Stimulated activated effector memory CD8-positive, alpha-beta T cell treated with anti-CD3 and anti-CD28 coated beads, Interleukin-12 subunit alpha, Interleukin-12 subunit beta, amount 100 ng/mL, for 72 hours (primary cell): ENCODE measurements at places on chromosomes 11 and 22.

GRCh38 chr22:17106785-17107546, 14.2 kb downstream of the TMEM121B start:
- DNase-seq, result no peak

- DNase-seq, result no peak
These were observed 68.7 kb upstream of the GDPD4 start for GRCh38 chr11:77370217-77370616.

DNA sequence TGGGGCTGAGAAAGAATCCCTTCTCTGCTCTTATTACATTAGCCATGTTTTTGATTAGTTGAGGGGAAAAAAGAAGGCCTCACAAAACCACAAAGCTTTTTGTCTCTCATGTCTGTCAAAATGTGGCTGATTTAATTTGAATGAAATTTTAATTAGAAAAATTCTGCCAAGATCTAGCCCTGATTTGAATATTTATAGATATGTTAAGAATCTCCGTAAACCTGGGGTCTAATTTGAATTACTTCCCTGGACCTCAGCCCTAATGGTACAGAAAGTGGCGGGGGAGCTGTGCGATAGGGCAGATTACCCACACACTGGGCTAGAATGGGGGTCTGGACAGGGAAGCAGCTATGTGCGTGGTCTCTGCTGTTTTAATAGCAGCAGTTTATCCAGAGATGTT, 141.3 kb upstream of the TTC12 start:
- no peak for DNase-seq

DNA sequence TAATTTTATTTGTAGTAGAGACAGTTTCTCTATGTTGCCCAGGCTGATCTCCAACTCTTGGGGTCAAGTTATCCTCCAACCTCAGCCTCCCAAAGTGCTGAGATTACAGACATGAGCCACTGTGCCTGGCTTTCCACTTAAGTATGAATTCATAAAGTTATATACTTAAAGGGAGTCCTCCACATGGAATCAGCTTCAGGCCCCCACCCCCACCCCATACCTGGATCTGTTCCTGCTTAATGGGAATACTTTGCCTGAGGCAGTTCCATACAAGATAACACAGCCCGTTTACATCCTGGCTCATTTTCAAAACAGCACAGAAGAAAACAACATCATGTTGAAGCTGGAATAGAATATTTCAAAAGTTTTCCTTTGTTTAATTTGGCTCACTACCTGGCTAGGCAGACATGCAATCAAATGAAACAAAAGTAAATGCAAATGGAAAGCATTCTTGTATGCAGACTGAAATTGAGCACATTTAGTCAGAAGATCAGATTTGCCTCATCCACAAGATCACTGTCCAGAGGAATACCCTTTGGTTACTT, 82.4 kb downstream of the FAT3 start:
- no peak for DNase-seq

DNA sequence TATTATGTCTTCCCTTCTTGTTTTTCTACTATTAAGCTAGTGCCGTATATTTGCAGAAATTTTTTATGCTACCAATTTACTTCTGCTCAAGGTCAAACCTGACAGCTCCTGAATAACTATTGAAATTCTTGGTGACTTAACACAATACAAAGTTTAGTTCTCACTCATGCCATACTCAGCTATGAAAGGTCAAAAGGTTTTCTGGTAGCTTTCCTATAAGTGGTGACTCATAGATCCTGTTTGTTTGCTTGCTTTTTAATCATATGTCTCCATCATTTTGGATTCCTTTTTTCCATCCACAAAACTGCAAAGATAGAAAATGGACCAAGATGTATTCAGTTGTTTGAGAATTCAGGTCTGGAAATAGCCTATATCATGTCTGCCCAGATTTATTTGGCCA, 855.8 kb upstream of the LRRC4C start:
- no peak for DNase-seq

DNA sequence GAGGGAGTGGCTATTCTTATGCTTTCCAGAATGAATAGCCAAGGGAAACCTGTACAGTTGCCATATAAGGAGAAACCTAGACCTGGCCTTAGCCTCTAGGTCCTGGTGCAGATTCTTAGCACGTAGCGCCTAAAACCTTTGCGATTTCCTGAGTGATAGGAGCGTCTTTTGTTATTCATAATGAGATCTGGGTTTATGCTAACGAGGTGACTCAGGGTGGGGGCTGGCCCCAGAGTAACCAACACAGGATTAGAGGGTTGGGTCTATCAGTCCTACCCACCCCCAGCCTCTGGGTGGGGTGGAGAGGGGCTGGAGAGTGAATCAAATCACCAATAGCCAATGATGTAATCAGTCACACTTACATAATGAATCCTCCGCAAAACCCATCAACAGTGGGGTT, 73.4 kb upstream of the PARVG start:
- DNase-seq, result no peak

- DNase-seq, result no peak
These were observed 98.5 kb downstream of the DBX1 start for GRCh38 chr11:20061776-20062175.

GRCh38 chr22:26079009-26079408, 90.3 kb upstream of the SEZ6L start:
- DNase-seq, result no peak

- no peak for DNase-seq
These were observed 3.6 kb upstream of the MAPK8IP1 start for GRCh38 chr11:45881708-45882368.

DNA sequence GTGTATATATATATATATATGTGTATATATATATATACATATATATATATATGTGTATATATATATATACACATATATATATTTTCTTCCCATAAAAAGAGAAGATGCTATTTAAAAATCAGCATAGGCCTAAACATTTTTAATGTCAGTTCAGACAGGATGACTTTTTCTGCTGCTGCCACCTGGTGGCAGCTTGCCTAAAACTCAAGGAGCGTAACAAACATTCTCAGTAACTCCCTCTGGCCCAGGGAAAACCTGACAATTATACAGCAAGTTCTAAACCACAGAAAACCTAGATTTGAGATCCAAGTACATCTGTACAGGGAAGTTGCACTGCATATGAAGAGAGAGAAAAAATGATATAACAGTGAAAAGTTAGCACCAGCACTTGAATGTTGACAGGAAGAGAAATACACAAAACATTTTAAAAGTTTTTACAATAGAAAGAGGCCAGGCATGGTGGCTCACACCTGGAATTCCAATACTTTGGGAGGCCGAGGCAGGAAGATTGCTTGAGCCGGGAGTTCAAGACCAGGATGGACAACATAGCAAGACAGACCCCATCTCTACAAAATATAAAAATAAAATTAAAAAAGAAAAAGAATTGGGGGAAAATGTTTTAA, 16.6 kb downstream of the OR8A1 start:
- peak; percentile 18 for DNase-seq

DNA sequence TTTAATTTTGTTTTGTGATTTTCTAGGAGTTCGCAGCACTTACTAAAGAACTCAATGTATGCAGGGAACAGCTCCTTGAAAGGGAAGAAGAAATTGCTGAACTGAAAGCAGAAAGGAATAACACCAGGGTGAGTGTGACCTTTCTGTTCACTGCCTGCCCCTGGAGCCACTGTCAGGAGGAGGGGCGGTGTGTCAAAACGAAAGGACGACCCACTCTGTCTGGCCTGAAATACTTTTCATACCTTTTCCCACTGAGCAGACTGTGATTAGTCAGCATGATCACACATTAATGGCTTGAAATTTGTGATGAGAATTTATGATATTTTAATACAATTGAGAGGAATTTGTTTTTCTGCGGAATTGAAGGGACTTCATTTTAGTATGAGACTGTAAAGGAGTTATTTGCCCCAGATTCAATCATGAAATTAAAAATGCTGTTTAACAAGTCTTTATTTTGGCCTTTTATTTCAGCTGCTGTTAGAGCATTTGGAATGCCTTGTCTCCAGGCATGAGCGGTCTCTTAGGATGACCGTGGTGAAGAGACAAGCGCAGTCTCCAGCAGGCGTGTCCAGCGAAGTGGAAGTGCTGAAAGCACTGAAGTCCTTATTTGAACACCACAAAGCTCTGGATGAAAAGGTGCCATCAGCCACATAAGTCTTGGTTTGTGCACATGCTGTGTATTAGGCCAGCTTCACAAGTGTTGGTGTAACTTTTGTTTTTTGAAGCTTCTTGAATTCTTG, 54.1 kb downstream of the PPFIA1 start:
- no peak for DNase-seq

DNA sequence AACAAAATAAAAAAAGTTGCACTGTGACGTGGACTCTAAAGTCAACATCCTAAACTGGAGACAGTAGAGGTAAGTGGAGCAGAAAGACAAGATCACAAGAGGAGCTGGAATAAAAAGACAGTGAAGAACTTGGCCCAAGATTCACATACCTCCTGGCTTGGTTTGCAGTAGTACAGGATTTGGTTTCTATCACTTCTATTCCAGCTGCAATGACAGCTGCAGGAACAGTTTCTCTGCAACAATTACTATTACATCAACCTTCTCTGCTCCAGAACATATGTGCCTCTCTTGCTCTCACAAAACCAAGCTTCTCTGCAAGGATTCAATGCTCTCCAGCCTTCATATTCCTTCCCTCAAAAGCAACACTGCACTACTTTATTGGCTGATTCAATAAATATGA, 7.8 kb upstream of the KDM2A start:
- no peak for DNase-seq

- DNase-seq, result no peak
These were observed 60.2 kb downstream of the ENDOD1 start for GRCh38 chr11:95149651-95150364.

- DNase-seq, result peak; percentile 84
These were observed at the start of gene MTMR2 for GRCh38 chr11:95923728-95924413. Gene MTMR2, minus strand, starts transcription at chr11:95924107. Its CDS starts 153 bp downstream, at chr11:95923954.

GRCh38 chr11:72336163-72336562, 92.2 kb upstream of the PHOX2A start:
- no peak for DNase-seq

- DNase-seq, result peak; percentile 63
These were observed 188.6 kb upstream of the MTMR2 start for GRCh38 chr11:96112192-96113128.

- no peak for DNase-seq
These were observed 9.5 kb downstream of the PHOX2A start for GRCh38 chr11:72234514-72234830.

GRCh38 chr11:92141159-92141558, 83.5 kb upstream of the FAT3 start:
- DNase-seq, result no peak

DNA sequence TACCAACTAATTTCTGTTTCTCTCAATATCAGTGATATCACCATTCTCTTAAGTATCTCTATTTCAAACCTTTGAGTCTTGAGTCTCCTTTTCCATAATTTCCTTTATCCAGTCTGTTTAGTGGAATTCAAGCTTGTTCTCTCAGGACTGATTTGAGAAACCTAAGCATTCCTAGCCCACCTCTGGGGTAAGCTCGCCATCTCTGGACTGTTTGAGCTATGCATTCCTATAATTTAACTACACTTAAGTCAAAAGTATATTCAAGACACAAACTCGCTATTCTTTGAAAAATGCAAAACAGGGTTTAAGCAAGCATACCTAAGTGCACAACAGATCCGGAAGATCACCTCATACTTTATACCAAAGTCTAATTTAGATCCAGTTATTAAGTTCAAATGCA, 2.1 kb upstream of the DLAT start:
- no peak for DNase-seq

- no peak for DNase-seq
These were observed 14.2 kb downstream of the PTDSS2 start for GRCh38 chr11:464316-464715.

- DNase-seq, result no peak
These were observed 75.9 kb downstream of the MN1 start for GRCh38 chr22:27725661-27726060.

DNA sequence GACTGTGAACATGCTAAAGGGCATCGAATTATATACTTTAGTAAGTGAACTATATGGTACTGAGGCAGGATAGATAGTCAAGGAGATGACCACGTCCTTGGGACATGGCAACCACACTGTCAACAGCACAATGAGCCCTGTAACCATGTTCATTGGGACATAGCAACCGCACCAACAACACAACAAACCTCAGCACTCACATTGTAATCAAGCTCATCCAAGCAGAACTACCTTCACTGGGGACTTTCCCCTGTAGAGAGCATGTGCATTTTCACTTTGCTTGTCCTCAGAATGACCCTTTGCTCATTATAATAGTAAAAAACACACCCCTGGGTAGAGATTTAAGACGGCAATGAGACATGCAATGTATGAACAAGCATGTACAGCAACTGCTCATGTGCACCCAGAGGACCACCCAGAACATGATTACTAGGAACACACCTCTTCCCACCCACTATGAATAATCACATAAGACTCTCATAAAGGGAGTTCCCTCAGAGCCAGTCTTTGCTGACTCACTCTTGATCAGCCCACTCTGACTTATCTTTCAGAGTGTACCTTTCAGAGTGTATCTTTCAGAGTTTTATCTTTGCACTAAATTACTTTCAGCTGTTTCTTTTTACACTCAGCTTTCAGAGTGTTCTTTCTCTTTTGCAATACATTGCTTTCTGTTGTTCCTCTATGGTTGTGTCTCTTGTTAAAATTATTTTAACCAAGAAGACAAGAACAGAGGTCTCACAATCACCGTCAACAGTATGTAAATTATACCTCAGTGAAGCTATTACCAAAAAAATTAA, 4.1 kb upstream of the PLAAT2 start:
- peak; percentile 78 for DNase-seq

DNA sequence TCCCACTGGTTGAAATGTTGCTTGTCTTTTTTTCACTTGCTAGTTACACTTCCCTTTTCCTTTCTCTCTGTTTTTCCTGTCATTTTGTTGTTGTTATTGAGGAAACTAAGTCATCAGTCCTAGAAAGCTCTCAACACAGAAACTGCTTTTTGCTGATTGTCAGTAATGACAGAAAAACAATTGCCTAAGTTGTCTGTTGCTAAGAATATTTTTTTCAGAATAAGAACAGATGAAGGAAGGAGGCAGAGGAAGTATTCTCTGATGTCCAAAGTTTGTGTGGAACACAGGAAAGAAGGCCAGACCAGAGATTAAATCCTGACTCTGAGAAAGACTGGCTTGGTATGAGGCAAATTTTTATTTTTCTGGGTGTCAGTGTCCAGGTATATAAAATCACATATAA, 163.3 kb downstream of the CASP12 start:
- no peak for DNase-seq

- no peak for DNase-seq
These were observed 6.0 kb upstream of the MYO7A start for GRCh38 chr11:77121876-77122575.

GRCh38 chr11:130086669-130087068, 17.0 kb downstream of the APLP2 start:
- DNase-seq, result no peak
